ENCODE measurements at places on chromosomes 2 and 18.

- DNase-seq = peak; percentile 92
These were observed 1.8 kb upstream of the RNPEPL1 start for GRCh38 chr2:240566203-240567136.

DNA sequence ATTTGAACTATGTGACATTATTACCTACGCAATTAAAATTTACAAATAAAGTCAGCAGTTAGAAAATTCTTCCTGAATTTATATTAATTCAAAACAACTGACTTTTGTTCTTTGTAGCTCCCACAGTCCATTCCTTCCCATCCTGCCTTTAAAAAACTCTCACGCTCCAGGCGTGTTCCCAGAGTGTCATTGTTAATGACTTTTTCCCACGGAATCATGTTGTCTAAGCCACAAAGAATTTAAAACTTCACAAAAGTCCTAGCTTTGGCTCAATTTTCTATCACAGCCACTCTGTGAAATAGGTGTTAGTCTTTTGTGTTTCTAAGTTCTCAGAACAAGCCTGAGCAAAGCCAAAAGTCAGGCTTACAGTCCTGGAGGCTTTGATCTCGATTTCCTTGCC, 26.5 kb downstream of the SLC1A4 start:
- no peak for DNase-seq

DNA sequence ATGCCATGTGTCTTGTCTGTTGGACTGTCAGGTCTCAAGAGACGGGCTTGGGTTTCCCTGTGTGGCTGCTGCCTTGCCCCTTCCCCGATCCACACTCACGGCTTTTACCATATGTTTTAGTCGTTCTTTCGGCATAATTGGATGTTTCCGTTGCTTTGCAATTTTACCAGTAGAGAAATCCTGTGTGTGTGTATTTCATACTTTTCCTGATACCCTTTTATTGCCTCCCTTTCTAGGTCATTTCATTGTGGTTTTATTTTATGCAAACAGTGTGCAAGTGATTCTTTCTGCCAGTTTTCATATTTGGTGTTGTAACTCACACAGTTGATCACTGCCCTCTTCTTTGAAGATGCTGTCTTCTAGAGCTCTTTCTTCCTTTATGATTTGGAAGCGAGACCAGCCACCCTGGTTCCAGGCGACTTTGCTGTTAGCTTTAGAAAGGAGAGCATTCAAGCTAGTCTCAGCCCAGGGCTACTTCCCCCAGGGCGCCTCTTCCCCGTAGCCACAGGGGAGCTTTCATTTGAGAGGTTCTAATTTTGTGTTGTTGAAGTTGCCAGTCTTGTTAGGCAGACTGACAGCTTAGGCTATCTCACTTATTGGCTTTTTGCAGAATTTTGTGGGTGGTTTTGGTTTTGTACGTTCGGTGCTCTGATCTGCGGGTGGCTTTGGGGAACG, 17.0 kb downstream of the SH3BP4 start:
- DNase-seq = no peak

DNA sequence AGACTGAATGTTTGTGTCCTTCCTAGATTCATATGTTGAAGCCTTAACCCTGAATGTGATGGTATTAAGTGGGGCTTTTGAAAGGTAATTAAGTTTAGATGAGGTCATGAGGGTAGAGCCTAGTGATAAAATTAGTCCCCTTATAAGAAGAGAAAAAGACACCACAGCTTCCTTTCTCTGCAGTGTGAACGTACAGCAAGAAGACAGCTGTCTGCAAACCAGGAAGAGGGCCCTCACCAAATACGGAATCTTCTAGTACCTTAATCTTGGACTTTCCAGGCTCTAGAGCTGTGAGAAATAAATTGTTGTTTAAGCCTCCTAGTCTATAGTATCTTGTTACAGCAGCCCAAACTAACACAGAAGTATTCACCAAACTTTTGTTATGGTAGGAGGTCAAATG, 57.1 kb upstream of the CYTIP start:
- DNase-seq = no peak

- no peak for DNase-seq
These were observed 19.3 kb downstream of the GALM start for GRCh38 chr2:38685116-38685735.

DNA sequence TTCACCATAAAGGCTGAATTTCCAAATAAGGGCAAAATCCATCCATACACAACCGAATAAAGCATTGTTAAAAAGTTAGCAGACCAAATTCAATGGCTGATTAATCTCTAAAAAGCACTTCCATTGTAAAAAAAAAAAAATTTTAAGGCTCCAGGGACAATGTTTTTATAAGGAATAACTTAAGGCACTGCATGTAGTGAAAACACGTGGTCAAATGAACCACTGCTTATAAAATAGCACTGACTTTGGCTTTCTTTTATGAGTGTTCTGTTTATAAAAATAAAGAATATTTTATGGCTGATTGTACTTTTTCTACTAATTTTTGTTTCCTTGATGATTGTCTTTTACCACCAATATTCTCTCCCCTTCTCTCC, 409.3 kb upstream of the KCNH7 start:
- DNase-seq = no peak

DNA sequence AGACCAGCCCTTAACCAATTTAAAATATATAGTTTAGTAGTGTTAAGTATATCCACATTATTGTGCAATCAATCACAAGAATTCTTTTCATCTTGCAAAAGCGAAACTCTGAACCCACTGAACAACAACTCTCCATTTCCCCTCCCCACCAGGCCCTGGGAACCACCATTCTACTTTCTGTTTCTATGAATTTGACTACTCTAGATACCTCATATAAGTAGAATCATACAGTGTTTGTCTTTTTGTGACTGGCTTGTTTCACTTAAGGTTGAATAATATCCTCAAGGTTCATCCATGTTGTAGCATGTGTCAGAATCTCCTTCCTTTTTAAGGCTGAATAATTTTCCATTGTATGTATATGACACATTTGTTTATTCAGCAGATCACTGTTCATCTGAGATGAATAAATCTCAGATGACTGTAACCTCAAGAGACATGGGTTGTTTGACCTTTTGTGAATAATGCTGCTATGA, 8.1 kb upstream of the SOS1 start:
- no peak for DNase-seq

GRCh38 chr2:24512831-24513230, 21.8 kb downstream of the NCOA1 start:
- no peak for DNase-seq

GRCh38 chr2:153557211-153557610, 78.6 kb upstream of the RPRM start:
- no peak for DNase-seq

DNA sequence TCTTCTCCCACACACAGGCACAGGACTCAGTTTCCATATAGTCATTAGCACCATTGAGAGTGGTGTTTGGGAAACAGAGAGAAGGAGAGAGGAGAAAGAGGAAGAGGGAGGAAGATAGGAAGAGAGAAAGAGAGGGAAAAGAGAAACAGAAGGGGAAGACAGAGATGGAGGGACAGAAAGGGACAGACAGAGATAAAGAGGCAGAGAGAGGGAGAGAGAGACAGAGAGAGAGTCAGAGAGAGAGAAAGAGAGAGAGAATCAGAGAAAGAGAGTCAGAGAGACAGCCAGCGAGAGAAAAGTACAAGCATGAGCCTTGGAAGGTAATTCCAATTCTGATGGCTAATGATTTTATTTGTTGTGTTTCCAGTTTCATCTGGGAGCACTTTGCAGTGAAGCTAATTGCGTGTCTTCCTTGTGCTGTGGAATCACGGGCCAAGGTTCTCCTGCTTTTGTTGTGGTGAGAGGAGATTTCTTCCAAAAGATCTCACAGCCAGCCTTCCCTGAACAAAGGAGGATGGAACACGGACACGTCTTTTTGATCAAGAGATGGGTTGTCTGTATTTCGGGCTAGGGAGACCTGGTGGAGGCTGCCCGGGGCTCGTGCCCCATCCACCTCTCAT, 153.6 kb upstream of the TWIST2 start:
- no peak for DNase-seq

- DNase-seq = no peak
These were observed 13.4 kb upstream of the HOXD1 start for GRCh38 chr2:176174824-176175708.

GRCh38 chr2:2142345-2142744, 188.7 kb downstream of the MYT1L start:
- DNase-seq = no peak

GRCh38 chr18:62384068-62384467, 59.0 kb downstream of the TNFRSF11A start:
- DNase-seq = no peak

GRCh38 chr2:145558617-145559350, 1038.9 kb upstream of the ZEB2 start:
- no peak for DNase-seq

GRCh38 chr2:8491296-8492027, 190.4 kb upstream of the ID2 start:
- no peak for DNase-seq

DNA sequence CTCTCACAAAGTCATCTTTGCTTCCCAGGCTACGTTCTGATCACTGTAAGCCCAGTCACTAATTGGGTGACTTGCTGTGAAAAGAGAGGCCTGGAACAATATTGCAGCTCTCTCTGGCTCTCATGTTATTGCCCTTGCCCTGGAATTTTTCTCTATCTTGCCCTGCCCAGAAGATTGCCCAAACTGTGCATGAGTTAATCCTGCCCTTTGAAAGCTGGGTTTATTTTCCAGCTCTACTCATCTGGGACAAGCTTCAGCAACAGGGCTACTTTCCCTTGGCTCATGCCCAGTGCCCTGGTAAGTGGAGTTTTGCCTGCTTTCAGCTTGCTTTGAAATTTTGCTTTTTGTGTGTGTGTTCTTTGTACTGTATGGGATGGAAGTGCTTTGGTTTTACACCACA, 6.9 kb upstream of the EHBP1 start:
- no peak for DNase-seq

DNA sequence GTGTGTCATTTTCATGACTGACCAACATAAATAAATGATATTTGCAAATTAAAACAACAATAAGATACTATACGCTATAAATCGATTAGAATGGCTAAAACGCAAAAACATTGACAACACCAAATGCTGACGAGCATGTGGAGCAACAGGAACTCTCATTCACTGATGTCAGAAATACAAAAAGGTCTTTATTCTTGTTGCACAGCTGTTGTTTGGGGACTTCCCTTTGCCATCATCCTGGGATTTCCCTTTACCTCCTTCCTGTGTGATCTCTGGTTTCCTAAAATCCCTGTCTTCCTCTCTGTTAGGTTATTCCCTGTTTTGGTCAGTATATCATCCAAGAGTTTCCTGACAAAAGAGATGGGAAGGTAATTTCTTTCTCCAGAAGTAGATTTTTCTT, 66.0 kb downstream of the NOL10 start:
- DNase-seq = no peak

GRCh38 chr2:142918624-142919023, 41.2 kb downstream of the KYNU start:
- DNase-seq = no peak

- DNase-seq = no peak
These were observed 107.6 kb downstream of the TRIB2 start for GRCh38 chr2:12824351-12824777.

DNA sequence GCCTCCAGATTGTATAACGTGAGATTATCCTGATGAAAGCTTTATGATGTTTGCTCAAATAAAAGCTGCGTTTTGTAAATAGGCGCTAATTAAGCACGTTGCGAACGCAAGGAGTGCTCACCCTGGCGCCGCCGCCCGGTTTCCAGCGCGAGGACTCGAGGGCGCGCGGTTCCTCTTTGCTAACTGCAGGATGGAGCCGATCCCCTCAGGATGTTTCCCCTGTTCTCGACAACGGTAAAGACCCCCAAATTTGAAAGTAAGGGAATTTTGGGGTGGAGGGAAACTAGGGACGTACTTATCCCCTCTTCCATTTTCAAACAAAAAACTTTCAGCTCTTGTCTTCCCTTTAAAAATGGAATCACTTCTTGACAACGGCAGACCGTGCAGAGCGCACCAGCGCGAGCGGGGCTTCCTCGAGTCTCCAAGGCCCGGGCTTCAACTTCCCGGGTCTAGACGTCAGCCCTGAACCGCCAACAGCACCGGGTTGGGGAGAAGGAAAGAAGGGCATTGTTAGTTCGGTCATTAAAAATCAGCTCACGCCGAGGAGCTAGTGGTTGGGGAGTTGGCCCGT, 1.1 kb upstream of the GBX2 start:
- DNase-seq = no peak

DNA sequence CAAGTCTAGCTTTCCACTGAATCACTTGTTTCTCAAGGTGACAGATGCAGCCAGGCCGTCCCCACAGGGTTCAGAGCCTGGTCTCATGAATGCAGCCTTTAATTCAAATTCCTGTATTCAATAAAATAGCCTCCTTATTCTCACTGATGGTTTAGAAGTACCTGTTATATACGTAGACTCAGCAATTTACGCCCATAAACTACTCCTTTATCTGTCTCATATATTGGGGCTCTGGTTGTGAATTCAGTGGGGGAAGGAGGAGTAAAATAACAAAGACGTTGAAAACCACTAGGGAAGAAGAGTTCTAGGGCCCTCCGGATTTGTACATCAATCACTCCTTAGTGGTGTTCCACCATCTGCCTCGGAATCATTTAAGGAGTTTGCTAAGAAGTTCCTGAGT, 1.7 kb downstream of the OBSL1 start:
- DNase-seq = no peak

- no peak for DNase-seq
These were observed 90.5 kb upstream of the FBXO11 start for GRCh38 chr2:47996808-47997207.

- DNase-seq = no peak
These were observed 121.0 kb upstream of the KYNU start for GRCh38 chr2:142756430-142756829.

- DNase-seq = no peak
These were observed 12.6 kb downstream of the NT5DC4 start for GRCh38 chr2:112733456-112733855.

- DNase-seq = no peak
These were observed 119.6 kb upstream of the MSTN start for GRCh38 chr2:190182071-190182524.

GRCh38 chr2:37648331-37649011, 23.0 kb downstream of the CDC42EP3 start:
- DNase-seq = no peak

DNA sequence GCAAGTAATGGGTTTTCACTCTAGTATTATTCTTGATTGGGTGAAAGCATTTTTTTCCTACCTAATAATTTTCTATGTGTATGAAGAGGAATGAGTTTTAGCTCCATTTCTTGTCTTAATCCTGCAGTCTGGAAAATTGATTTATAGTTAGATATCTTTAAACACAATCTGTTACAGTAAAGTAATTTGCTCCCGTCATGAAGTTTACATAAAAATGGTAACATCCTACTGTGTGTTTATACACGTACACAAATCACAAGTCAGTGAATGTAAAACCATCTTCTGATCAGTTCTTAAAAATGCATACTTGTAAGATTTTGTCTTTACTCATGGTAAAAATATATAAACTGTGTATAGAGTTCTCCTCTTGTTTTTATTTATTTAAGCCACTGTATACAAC, 51.1 kb downstream of the MAP2 start:
- no peak for DNase-seq

Measured in stimulated activated CD4-positive, alpha-beta T cell treated with anti-CD3 and anti-CD28 coated beads, Interleukin-15, amount 100 ng/mL, for 1 hour (primary cell).